ENCODE measurements at places on chromosomes 4 and X.

- DNase-seq = no peak
These were observed 161.6 kb downstream of the NPNT start for GRCh38 chr4:106056914-106057313.

- DNase-seq = no peak
These were observed 5.3 kb downstream of the GAGE10 start for GRCh38 chrX:49308604-49309269.

GRCh38 chr4:62324215-62324614 is 1124.1 kb downstream of the ADGRL3 start:
- DNase-seq = no peak

GRCh38 chr4:10856271-10856782 is 171.8 kb upstream of the CLNK start:
- no peak for DNase-seq

- no peak for DNase-seq
These were observed 35.6 kb downstream of the MAP7D3 start for GRCh38 chrX:136215559-136215958.

DNA sequence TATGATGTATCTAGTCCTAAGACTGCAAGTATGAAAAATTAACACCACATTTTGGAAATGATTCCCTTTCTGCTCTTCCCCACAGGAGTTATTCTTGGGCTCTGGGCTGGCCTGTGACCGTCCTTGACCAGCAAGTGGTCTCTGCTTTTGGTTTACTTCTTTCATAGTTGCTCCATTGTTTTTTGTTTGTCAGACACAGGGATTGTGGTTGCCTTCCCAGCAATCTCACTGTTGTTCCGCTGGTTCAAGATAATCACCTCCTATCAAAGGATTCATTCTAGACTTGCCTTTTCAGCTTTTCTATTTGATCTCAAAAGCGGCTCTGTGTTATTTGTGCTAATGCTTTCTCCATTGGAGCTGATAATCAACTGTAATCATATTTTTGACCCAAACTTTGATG is 218.8 kb downstream of the MGST2 start:
- no peak for DNase-seq

- DNase-seq = peak; percentile 2
These were observed 718.7 kb upstream of the MAGEB2 start for GRCh38 chrX:29496636-29497180.
